Activated CD4-positive, alpha-beta T cell treated with anti-CD3 and anti-CD28 coated beads, Interleukin-2, Interleukin-4, amounts not matched to agents 100 ng/mL and 50 ng/mL, durations not matched to agents 16 hours and 8 hours (primary cell): ENCODE measurements at places on chromosomes 2 and 18.

DNA sequence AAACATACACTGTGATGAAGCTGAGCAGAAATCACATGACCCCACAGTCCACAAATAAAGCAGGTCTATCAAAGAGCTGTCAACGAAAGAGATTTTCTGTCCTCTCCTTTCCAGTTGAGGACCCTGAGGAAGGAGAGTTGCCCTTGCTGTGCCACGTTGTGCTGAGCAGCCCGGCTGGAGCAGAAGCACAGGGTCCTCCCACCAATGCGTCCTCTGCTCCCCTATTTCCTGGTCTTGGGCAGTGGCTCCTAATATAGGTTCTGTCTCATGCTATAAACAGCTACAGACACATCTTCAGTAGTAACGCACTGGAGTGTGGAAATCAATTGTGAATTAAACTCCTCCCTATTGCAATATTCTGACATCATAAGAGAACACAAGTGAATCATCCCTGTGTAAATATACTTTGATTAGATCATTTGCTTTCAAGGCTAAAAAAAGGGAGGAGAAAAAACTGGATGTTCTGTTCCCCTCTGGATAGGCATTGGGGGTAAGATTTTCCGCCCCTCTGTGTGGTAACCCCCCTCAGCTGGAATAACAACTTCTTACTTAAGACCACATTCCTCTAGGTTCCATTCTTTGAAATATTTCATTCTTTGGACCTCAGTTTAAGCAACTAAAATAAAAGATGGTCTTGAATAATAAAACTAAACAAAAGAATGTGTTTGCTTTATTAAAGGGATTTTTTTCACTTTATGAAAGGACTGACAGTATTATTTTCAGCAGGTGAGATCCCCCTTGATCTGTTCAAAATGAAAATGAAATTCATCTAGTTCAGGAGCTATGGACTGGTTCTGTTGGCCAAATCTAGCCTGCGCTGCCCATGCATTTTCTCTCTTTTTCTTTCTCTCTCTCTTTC is 8.3 kb upstream of the RHOB start:
- no peak for DNase-seq

DNA sequence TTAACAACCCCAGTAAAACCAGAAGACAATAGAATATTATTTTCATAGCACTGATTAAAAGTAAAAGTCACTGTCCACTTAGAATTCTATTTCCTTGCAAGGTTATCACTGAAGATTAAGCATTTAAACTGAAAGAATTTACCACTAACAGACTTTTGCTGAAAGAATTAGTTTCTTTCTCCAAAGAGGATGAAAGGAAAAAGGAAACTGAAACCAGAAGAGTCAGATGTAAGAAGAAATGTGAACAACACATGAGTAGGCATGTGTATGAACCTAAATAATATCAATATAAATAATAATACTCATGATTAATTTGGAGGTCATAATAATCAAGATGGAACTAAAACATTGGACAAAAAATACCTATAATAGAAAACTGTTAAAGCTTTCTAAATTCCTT is 82.4 kb upstream of the KLHL29 start:
- no peak for DNase-seq

GRCh38 chr2:104050656-104051242 is 803.2 kb upstream of the POU3F3 start:
- DNase-seq: no peak

DNA sequence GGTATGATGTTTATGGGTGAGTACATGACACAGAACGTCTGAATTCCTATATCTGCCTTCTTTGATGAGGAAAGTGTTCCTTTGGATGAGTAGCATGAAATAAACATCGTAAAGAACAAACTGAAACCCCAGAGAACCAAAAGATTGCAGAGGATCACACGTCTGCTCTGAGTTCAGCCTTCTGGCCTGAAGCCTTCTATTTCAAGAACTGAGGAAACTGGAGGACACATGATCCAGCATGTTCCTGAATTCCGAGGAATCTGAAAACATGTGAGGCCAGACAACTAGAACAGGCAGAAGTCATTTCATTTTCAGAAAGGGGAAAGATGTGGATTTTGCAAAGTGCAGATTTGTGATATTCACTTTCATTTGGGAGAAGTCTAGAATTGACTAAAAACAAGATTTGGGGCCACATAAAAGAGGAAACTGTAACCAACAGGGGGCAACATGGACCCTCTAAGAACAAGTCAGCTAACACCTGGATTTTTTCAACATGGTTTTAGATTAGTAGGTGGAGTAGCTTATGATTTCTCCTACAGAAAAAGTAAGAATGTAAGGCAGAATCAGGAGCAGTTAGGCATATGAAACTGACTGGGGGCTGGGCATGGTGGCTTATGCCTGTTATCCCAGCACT is 8.3 kb downstream of the SULT6B1 start:
- DNase-seq: no peak

DNA sequence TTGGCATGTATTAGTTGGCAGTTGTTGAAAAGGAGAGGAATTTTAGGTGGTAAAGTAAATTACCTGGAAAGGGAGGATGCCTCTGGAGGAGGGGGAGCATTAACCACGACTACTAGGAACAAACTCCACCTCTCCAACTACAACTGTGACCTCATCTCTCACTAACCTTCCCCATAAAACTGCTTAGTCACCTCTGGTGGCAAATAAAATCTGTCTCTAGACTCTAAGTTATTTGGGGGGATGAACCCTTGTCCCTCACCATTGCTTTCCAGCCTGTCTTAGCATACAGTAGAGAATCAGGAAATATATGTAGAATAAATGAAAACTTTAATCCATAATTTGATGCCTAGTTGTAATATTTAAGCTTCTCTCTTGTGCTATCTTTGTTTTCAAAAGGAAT is 27.6 kb upstream of the MYO1B start:
- DNase-seq: no peak

GRCh38 chr2:27115519-27115918 is 3.4 kb downstream of the CGREF1 start:
- no peak for DNase-seq

GRCh38 chr2:206886696-206887095 is 52.6 kb upstream of the CPO start:
- no peak for DNase-seq
